ENCODE measurements at places on chromosomes 2 and 18.

DNA sequence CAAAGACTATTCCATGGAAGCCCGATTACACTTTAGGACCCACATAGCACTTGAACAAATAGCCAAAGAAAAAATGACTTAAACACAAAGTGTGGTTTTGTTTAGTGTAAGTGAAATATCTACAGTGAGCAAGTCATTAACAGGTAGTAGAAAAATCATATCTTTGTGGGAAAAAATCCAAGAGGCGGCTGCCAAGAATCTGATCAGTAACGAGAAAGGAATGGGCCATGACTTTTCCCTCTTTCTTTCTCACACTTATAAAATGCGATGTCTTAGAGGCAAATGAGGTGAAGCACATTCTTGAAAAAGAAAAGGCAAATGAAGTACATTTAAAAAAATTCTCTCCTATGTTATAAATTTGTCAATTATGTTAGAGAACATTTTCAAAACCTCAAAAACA is 12.9 kb upstream of the GEMIN6 start:
- DNase-seq = no peak

DNA sequence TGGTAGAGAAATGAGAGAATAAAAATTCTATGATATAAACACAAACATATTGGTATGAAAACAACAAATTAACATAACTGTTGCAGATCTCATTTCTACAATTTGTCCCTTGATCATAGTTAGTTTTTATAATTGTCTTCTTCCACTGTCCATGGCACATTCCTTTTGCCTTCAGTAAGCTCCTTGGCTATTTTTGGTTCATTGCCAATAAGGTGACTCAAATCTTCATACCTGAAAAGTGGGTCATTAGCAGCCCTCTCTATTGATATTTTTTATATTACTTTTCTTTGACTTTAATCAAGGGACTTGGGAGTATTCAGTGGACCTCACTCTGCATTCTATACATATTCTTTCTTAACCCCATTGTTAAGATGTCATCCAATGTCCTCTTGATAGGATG is 552.9 kb downstream of the TDRD15 start:
- no peak for DNase-seq

DNA sequence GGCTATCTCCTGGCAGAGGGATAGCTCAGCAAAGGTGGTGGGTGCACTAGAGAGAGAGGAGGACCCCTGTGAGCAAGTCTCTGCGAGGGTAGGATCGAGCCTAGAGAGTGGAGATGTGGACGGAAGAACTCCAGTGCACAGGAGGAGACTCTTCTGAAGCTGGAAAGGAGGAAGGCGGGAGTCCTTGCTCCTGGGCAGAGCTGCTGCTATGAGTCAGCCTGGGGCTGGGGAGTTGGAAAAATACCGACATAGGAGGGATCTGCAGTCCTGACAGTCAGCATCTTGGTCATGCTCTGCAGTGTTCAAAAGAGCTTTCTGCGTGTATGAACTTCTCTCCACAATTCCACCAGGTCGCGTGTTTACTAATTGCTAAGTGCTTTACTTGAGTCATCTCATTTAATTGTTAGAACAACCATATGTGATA is 233.8 kb downstream of the LDLRAD4 start:
- DNase-seq = no peak

DNA sequence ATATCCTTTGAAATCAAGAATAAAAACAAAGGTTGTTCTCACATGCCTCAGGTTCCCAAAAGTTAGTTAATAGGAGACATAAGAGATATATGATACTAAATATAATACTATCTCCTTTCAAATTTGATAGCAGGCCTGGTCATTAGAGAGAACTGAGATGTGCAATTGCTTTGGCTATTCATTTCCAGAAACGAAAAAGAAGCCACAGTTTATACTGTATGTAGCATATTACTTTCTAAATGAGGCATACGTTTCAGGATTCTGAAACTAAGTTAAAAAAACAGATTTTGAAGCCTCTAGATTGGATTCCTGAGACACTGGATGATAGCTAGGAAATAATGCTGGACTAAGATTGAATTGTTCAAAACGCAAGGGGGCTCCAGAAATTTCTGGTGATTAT is 7.1 kb downstream of the PPP1R1C start:
- DNase-seq = no peak

- DNase-seq = no peak
Measured at GRCh38 chr18:26763446-26764110, 101.9 kb downstream of the AQP4 start.

DNA sequence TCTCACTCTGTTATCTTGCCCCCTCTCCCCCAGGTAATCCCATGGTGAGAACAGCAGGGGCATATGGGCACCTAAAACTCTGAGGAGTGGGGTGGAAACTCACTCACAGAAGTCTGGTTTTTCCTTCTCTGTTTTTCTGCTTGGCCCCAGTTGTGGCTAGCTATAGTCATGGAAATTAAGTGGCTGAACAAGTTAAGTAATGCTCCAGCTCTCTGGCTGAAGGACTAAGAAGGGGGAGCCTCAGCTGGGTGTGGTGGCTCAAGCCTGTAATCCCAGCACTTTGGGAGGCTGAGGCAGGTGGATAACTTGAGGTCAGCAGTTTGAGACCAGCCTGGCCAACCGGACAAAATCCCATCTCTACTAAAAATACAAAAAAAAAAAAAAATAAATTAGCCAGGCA is 261.0 kb downstream of the TPGS2 start:
- DNase-seq = no peak

DNA sequence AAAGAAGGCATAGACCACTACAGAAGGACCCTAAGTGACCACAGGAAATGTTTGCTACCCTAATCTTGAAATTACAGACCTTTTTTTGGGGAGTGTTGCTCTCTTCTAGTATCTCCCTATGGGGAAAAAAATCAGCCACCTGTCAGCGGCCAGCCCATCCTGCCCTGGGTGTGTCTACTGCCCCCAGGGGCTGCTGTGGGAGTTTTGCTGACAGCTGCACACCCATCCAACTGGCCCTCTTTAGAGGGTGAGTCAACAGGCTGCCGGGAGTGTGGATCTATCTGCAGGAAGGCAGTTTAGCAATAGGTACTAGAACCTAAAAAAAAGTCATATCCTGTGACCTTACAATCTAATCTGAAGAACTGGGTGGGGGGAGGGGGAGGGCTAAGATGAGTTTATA is 796 bp upstream of the DYSF start:
- DNase-seq = no peak
